ENCODE measurements at places on chromosomes 6 and 20.

DNA sequence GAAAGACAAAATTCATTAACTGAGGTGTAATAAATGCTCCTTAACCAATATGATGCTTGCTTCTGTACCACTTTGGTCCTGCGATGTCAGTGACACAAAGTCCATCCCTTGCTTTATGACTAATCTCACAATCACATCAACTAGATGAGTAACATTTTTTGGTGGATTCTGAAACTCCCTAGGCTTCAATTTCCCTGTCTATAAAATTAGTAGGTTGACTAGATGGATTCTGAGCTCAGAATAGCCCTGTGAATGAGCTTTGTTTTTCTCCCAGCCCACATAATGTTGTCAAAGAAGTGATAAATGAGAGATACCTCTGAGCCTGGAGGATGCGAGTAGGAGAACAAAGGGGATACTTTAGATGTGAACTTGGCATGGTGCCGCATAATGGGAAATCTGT lies 9.1 kb downstream of the TXLNB start:
- no peak for DNase-seq

- DNase-seq, result no peak
Observed at GRCh38 chr6:30544666-30545272, 11.5 kb downstream of the GNL1 start.

DNA sequence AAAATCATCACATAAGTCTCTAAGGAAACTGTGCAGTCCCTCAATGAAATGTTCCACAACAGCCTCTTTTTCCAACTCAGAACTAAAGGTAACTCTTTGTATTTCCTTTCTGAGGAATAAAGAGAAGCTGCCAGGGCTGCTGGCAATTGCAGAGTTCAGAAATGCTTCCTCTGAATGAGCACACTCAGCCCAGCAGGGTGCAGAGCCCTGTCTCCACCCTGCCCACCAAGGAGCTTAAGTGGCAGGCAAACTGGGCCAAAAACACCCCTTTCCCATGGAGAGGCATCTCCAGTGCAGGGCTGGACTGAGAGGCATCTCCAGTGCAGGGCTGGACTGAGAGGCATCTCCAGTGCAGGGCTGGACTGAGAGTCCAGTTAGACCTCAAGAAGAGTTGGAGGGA lies 255.4 kb downstream of the GMPR start:
- no peak for DNase-seq

GRCh38 chr20:2279253-2279779 lies 16.5 kb upstream of the TGM3 start:
- no peak for DNase-seq

DNA sequence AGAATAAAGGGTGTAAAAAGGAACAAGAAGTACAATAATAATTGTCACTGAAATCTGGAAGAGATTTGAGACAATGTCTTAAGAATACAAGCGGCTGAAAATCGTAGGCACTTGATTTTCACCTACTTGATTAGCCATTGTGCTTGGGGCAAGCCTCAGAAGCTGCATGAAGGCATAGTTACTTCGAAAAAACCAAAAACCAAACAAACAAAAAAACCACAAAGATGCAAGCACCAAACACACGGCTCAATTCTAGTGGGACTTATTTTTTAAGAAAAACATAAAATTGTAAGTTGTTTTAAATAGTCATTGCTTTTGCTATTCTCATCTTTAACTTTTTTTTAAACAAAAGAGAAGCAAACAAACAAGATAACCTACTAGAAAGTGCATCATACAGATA lies 235.6 kb downstream of the OGFRL1 start:
- no peak for DNase-seq

- DNase-seq, result no peak
Observed at GRCh38 chr6:134374491-134375219, 56.7 kb upstream of the SGK1 start.

DNA sequence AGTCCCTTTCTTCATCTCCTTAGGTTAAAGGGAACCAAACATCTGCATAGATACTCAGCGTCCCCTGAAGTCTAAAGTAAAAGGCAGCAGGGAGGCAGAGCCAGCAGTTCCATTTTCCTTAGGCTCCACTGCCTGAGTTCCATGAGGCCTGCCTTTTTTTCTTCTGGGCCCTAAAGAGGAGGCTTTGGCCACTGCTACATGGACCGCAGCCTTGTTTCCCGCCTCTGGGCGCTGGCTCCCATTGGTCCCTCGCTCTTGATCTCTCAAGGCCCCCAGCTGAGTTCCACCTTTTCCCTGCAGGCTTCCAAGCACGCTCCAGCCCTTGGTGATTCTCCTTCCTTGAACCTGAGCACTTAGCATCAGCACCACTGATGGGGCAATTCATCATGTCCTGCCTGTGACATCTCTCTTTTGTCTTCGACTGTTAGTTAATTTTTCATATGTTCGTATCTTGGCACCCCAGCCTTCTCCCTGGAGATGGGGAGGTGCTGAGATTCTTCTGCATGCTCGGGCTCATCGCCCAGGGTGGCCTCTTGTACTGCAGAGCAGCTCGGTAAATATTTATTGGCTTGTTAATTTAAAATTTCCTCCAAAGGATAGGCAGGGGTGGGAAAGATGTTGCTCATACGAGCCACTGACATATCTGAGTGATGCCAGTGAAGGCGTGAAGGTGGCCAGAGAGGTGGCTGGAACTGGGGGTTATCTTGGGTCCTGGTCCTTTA lies 3.4 kb downstream of the MLN start:
- DNase-seq, result no peak

DNA sequence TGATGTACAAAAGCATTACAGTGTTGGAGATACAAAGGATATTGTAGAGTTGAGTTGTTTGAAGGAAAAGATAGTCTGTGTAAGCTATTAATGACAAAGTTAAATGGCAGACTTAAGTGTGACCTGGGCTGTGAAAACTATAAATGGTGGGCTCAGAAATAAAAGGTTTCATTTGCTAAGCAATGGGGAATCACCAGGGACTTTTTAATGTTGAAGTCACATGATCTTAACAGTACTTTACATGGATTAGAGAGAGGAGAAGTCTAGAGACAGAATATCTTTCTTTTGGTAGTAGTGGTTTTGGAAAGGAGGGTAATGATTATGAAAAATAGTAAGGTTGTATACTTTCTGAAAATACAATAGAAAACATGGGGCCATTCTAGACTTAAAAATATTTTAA lies 67.1 kb downstream of the SCAF8 start:
- DNase-seq, result no peak

DNA sequence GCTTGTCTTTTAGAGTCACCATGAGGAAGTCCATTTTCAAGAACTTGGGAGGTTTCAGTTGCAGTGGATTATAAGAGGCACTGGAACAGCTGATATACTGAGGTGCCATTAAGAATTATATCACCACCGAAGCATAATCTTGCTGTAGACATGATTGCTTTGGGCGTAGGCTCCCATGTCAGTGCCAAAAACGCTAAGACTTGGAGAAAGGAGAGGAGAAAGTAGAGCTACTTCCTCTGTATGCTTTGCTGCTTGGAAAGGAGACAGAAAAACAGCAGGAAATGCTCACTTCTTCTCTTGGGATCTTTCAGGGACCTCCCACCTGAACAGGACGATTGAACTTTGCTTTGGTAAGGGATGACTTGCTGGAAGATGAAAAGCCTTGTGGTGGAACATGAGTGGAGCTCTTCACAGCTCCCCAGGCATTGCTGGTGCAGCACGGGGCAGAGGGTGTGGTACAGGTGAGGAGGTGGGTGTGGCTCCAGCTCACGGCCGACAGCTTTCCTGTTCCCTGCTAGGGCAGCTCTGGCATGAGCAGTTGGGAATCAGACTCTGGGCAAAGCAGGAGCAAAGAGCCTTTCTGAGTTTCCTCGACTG lies 190.4 kb upstream of the JAG1 start:
- peak; percentile 83 for DNase-seq

GRCh38 chr6:8686077-8686476 lies 250.7 kb upstream of the SLC35B3 start:
- DNase-seq, result no peak

DNA sequence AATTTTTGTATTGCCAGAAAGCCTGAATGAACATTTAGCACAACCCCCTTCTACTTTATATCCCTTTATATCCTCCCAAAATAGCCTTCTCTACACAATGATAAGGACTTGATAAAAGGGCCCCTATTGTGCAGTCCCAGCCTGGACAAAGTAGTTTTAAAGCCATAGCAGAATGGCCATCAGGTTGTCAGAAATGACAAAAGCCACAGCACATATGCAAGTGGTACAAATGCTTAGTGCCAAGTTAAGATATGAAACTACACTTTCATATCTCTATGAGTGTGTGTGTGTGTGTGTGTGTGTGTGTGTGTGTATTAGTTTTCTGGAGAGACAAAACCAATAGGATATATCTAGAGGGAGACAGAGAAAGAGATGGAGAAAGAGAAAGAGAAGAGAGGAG lies 132.6 kb downstream of the SGK1 start:
- DNase-seq, result no peak

DNA sequence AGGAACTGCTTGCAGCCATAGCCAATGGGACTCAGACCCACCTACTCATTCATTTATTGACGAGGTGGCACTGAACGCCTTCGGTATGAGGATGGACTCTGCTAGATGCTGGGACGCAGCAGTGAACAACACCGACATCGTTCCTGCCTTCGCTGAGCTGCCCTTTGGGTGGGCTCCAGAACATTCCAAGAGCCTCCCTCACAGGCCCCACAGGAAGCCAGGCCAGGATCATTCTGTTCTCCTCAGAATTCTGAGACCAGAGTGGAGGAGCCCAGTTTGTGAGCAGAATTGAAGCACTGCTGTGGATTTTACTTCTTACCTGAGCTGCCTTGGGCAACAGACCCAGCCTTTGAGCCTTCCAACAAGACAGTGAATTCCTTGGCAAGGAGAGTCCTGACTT lies 82.1 kb downstream of the KCNB1 start:
- DNase-seq, result peak; percentile 63

- no peak for DNase-seq
Observed at GRCh38 chr6:166318227-166318626, 10.0 kb upstream of the PRR18 start.

- DNase-seq, result no peak
Observed at GRCh38 chr6:13076575-13076974, 251.8 kb downstream of the TBC1D7 start.

GRCh38 chr6:87287251-87287650 lies 35.1 kb upstream of the SMIM8 start:
- DNase-seq, result no peak

DNA sequence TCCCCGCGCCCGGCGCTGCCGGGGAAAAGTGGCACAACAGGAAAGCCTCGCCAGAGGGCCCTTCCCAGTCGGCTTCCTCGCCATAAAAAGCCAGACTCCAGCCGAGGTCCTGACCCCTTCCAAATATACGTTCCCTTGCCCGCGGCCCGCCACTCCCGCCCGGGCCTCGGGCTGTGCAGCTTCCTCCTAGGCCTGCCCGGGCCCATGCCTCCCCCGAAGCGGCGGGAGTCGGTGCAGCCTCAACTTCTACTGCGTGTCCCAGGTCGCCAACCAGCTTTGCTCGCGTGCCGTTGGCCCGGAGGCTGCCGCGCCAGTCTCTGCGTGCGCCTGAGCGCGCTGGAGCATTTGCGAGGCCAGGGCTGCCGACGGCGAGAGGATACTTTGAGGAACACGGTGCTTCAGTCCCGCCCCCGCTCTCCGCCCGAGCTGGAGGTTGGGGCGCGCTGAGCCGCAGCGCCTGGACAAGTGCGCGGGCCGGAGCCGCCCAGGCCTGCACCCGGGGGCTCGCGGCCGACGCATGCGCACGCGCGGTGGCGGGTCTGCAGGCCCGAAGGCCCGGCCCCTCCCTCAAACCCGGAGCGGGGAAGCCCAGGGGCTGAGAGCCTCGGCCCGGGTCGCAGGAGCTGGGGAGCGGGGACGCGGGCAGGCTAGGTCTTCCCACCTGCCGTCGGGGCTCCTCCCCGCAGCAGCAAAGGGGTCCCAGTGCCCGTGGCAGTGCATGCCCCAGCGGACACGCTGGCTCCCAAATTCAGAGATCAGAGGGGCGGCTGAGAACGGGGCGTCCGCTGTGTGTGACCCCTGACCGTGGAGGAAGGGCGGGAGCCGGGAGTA lies 10.2 kb downstream of the FOXC1 start:
- DNase-seq, result peak; percentile 47

GRCh38 chr6:165744555-165745228 lies 81.7 kb upstream of the PDE10A start:
- DNase-seq, result no peak

- no peak for DNase-seq
Observed at GRCh38 chr6:169723991-169724493, 258 bp downstream of the PHF10 start.

- DNase-seq, result no peak
Observed at GRCh38 chr20:42159808-42160207, 541.6 kb upstream of the CHD6 start.

DNA sequence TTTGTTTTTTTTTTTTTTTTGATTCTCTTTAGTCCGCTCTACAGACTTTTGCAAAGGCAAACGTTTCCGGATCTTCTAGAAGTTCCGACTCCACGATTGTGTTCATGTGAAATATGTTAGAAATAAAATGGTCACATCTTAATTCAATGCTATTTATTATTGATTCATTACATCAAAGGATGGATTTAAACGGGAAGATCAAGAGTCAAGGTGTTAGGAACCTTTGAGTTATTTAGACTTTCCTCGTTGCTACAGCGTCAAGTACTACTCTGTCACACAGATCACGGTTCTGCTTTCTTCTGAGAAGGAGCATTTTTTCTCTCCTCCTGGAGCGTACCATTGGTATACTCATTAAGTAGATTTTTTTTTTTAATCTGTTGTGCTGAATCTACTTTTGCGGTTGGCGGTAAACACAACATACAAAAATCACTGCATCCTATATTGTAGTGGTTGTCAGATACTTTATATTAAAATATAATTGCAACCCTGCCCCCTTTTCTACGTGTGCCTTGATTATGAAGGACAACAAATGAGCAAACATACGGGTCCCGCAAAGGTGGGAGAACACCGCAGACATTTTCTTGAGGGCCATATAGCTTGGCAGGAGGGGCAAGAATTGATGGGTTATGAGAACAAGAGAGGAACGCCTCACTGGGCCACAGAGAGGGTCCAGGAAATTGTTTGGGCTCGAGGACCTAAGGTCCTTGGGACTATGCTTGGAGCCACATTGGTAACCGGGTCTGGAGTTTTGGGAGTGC lies 17.5 kb downstream of the HMGN4 start:
- no peak for DNase-seq

- no peak for DNase-seq
Observed at GRCh38 chr6:127290391-127291265, 24.0 kb downstream of the RNF146 start.

GRCh38 chr6:157050537-157051265 lies 272.6 kb downstream of the TMEM242 start:
- no peak for DNase-seq

- no peak for DNase-seq
Observed at GRCh38 chr6:18329776-18330175, 57.4 kb upstream of the RNF144B start.

DNA sequence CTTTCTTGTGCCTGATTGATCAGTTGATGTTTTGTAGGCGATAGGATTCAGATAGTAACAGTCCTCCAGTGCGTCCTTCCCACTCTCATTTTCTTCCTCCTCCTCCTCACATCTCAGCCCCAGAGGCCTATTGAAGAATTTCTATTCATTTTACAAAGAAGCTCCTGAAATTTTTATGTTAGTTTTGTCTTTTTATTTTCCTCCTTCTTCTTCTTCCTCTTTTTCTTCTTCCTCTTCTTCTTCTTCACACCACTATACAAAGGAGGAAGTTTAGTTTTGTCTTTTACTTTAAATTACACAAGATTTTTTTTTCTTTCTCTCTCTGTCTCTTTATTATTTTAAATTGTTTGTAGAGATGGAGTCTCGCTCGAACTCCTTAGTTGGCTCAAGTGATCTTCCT lies 19.1 kb downstream of the BTN2A1 start:
- no peak for DNase-seq
